ENCODE measurements at places on chromosomes 3 and 15.

- DNase-seq, result no peak
Measured at GRCh38 chr3:194787650-194788049, 102.0 kb downstream of the FAM43A start.

DNA sequence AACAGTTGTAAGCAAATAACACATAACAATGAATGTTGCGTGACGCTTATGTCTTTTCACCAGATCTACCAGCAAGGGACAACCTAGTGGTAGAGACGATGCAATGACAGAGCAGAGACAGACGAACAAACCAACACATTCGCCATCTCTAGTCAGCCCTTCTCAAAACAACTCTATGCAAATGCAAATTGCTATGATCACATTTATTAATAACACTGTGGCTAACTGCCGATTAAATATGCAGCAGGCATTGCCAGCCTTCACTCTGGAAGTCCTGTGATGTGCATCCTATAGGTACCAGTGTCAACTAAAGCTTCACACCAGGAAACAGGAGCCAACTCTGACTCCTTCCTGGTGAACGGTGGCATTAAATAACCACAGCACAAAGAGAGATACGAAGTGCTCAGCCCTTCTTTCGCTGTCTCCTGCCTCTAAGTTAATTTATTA is 94.2 kb downstream of the FOXP1 start:
- DNase-seq, result no peak

DNA sequence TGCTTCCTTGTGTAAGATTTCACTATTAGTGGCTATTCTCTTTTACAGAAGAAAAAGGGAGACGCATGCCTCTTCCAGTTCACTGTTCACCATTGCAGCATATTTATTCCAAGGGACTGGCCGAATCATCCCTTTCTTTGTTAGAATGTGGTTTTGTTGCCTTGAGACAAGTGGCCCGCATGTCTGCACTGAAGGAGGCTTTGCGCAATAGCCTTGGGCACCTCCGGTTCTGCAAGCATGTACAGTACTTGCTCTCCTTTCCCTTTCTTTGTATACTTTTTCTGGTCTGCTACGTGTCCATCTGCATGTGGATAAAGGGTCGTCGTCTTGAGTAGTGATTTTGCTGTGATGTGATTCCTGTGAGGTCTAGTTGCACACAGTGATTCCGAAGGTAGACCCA is 43.0 kb downstream of the FLNB start:
- no peak for DNase-seq

DNA sequence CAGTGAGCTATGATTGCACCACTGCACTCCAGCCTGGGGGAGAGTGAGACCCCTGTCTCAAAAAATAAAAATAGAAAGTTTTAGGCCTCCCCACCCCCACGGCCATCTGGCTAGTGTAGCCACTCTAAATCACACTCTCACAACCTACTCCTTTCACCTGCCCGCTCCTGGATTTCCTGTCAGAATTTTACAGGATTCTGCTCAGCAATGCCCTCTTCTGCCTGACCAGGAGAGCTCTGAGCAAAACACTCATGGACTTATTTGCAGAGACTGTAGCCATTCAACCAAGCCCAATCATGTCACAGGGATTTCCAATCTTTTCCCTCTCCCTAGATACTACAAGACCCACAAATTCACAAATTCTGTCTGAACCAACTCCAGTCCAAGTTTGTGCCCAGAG is 242.6 kb upstream of the TPRG1 start:
- DNase-seq, result no peak

GRCh38 chr3:12143949-12144504 is 14.7 kb downstream of the TIMP4 start:
- no peak for DNase-seq

- no peak for DNase-seq
Measured at GRCh38 chr15:99076555-99077308, 28.1 kb upstream of the SYNM start.
